Activated CD4-positive, alpha-beta T cell treated with anti-CD3 and anti-CD28 coated beads, Interleukin-2, amount 10 ng/mL, durations not matched to agents 7 days and 5 days (primary cell): ENCODE measurements at places on chromosomes 11 and 22. TPM values are rescaled to one million over a fixed set of nuclear protein-coding genes. Genes with fewer than 3 reads are reported as not detected.
A peak's percentile ranks its signal among the peaks of the same experiment; 100 is the strongest.

DNA sequence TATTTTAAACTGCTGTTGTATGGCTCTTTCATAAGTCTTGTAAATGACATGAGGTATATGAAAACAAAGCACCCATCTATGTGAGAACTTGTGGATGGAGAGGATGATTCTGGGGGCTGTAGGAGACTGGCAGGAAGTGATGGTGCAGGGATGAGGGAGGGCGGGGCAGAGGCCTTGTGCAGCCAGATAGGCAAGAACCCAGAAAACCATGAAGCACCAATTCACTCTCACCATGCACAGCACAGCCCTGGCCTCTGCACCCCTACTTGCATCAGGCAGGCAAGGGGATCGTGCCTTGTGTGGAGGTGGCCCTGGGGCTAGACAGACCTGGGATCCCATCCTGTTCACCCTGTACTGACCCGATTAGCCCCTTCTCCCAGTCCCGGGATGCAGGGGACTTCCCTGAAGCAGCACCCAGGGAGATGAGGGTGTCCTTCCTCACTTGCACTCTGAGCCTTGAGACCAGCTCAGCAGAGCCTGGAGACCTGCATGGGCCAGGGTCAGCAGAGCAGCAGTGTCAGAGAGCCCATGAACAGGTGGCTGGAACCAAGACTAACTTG lies 85.5 kb downstream of the MORC2 start:
- DNase-seq: no peak

DNA sequence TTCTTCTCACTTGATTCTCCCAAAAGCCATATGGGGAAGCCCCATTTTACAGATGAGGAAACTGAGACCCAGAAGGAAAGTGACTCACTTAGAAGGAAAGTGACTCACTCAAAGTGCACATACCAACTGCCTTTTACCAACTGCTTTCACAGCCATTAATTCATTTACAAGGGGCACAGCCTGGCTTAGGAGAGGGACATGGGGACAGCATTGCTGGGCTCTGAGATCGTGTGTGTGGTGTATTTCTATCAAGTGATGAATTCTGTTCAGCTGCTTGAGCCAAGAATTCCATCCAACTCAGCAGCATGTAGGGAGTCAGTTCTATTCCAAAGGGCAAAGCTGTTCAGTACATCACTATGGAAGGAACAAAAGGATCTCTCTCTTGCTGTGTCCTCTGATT lies 23.5 kb upstream of the PAK1 start:
- no peak for DNase-seq

The WBP2NL gene
- 1.6 TPM for total RNA-seq

DNA sequence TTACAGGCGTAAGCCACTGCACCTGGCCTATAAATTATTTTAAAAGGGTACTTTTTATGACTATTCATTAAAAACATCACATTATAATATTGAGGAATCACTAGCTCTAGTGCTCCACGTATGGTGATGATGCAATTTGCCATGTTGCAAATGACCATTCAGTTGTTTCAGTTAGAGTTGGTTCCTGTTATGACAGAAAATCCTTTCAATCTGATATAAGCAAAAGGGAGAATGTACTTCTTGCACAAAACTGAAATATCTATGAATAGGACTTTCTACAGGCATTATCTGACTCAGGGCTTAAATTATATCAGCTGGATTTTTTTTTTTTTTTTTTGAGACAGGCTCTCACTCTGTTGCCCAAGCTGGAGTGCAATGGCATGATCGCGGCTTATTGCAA lies 45.6 kb upstream of the RRM1 start:
- DNase-seq: no peak

DNA sequence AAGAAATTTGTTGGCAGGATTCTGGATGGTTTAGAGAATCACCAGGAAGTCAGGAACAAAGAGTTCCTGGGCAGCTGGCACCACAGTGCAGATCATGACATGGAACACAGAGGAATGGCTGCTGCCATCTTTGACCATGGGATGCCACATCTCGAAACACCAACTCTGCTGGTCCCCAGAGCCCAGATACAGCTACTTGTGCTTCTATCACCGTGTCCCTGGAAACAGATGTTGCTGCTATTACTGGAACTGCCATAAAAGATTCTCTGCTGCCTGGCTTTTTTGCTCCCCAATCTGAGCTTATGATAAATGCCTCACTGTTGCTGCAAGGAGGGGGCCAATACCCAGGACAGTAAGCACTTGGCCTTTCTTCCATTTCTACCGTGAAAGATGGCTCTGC lies 185.2 kb downstream of the CSNK2A3 start:
- DNase-seq: no peak

- DNase-seq: no peak
Measured at GRCh38 chr11:95985174-95985808, 61.4 kb upstream of the MTMR2 start.

GRCh38 chr11:128985880-128986279 lies 43.2 kb upstream of the TP53AIP1 start:
- no peak for DNase-seq

DNA sequence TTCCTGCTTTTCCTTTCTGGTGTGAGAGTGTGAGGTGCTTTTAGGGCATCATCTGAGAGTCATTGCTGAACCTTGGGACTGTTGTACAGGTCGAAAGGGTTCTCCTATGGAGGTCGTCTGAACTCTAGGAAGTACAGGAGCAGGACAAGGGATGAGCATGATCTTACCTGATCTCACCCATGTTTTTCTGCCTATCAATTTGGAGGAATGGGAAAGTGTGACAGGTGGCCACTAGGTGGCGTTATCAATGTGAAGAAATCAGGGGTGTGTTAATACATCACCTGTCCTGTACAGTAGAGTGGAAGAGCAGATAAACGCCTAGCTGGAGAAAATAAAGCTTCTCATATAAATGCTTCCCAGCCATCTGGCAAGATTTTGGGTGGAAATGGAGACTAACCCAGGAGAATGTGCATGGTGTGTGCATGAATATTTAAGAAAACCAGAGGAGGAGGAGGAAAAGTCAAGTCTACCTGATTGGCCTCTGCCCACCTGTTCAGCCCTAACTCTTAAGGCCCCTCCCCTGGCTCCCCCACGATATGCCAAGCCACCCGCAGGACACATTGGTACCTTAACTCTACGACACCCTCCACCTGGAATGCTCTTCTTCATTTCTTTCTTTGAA lies 72.0 kb upstream of the NARS2 start:
- DNase-seq: peak; percentile 70

The NNMT gene
- not detected for total RNA-seq

DNA sequence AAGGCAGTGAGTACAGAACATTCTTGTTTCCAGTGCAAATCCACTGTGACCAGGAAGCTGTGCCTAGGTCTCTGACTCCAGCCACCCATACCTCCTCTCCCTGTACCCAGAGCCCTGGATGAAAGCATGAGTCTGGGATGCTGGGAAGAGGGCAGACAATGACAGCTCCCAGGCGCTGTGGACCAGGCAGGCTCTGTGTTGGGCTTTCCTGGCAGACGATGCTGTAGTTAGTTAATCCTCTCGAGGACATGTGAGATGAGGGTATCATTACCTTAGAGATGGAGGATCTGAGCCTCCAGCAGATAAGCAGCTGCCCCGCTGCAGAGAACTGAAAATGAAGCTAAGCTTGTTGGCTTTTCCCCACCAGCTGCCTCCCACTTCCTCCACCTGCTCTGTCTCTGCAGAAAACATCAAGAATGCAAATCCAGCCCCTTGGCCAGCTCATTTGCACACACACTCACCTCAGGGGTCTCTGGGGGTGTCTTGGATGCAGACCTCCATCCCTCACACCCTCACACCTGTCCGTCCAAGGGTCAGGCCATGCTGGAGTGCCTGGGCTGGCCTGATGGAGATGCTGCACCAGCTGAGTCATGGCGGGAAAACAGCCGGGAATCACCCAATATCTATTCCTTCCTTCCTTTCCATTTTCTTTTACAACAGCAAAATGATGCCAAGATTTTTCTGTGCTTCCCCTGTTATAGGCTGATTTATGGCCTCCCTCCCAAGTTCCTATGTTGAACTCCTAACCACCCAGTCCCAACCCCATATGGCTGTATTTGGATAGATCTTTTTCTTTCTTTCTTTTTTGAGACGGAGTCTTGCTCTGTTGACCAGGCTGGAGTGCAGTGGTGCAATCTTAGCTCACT lies 94.9 kb upstream of the SEPTIN5 start:
- no peak for DNase-seq

The CYB5R3 gene
- total RNA-seq: 84.3 TPM

GRCh38 chr22:24696551-24697001 lies 77.9 kb downstream of the PIWIL3 start:
- no peak for DNase-seq

The KRTAP5-2 gene
- total RNA-seq: not detected

- DNase-seq: no peak
Measured at GRCh38 chr22:38040953-38041759, 16.0 kb upstream of the PICK1 start.
